ENCODE measurements at places on chromosomes 11 and 22.

DNA sequence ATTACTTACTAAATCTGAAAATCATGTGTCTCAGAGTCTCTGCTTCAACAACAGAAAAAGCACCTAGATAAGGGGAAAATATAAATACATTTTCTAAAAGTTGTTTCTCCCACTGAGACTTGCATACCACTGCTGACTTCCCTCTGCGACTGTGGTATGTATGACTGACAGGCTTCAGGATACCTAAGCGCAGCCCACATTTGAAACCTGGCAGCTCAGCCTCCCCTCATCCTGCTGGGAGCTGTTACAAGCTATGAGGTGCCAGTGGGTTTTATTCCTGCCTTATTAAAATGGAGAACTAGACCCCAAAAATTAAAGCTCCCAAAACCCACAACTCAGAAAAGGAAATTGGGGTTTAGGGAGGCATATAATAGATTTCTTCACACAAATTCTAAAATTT, 133.6 kb downstream of the RAB38 start:
- no peak for DNase-seq

DNA sequence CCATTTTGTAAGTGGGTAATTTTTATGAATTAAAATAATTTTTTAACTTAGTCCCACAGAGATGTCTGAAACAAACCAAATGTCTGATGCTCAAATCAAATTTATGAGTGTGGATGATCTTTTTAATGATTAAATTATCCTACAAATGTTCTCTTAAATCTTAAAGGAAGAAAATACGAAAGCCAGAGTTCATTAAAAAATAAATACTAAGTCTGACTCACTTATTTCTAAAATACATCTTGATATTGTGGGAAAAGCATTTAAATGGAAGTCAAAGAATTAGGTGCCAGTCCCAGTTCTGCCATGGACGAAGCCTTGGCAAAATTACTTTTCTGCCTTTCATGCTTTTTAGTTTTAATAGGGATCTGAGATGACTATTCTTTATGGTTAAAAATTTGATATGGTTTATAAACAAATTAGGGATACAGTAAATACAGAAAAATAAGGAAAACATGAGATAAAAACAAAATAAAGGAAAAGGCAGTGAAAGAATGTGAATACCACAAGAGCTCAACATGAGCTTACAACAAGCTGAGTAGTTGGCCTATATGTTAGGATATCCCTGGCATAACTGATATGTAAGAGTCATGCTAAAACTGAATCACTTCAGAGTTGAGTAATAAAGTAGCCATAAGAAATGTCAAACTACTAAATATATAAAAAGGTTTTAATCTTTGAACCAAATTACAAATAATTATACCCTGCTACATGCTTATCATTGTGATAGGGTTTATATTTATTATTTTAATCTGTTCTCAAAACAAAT, 9.2 kb downstream of the CCDC34 start:
- DNase-seq = no peak

DNA sequence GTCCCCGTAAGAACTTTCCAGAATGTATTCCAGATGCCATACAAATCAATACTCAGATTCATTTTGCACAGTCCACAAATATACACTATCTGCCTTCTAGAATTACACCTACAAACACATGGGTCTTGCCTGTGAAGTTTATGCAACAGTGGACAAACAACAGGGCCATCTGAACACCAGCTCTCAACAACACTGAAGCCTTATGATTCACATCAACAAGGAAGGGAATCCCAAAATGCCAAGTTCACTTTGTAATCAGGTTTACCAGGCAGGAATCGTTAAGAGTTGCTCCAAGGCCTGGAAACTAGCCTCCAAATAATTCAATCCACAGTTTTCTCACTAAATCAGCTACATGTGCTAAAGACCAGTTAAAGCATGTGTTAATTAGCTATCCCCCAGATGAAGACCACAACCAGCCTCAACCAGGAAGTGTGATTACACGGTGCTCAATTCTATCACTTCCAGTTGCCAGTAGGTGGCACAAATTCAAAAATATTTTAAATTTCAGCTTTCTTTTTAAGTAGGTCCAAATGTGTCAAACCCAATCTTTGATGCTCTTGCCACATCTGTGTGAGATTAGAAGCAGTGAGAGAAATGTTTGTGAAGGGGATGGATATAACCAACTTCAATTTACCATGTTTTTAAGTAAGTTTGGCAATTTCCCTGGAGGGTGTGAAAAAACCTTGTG, 139.1 kb upstream of the BDNF start:
- DNase-seq = no peak

DNA sequence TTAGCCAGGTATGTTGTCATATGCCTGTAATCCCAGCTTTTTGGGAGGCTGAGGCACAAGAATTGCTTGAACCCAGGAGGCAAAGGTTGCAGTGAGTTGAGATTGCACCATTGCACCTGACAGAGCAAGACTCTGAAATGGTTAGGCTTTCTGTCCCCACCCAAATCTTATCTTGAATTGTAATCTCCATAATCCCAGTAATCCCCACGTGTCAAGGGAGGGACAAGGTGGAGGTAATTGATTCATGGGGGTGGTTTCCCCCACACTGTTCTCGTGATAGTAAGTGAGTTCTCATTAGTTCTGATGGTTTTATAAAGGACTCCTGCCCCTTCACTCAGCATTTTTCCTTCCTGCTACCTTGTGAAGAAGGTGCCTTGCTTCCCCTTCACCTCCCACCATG, 37.6 kb upstream of the GLYAT start:
- no peak for DNase-seq

GRCh38 chr11:75421035-75421602, 11.9 kb downstream of the KLHL35 start:
- DNase-seq = peak; percentile 58

DNA sequence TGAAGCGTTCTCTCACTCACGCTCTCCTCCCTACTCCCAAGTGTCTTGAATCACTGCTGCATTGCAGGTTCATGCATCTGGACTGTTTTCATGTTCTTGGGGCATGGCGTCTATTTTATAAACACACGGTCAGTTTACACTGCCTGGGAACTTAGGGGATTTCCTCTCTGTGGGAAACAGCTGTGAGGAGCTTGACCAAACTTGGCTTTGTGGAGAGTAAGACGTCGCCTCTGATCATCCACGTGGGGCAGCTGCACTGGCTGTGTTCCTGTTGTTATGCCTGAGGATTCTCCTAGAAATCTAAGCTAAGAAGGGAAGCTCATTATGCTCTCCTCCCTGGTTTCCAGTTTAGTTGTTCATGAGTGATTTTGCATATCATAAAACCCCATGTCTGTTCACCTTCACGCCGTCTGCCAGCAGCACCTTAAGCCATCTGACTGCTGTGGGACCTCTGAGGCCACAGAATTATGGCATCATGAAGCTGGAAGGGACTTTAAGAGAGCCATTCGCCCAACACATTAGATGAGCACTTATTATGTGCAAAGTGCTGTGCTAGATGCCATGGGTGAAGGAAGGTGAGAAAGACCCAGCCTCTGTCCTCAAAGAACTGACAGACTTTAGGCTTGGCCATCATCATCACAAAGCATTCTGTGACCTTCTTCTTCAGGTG, 38.8 kb upstream of the POU2AF1 start:
- DNase-seq = no peak

DNA sequence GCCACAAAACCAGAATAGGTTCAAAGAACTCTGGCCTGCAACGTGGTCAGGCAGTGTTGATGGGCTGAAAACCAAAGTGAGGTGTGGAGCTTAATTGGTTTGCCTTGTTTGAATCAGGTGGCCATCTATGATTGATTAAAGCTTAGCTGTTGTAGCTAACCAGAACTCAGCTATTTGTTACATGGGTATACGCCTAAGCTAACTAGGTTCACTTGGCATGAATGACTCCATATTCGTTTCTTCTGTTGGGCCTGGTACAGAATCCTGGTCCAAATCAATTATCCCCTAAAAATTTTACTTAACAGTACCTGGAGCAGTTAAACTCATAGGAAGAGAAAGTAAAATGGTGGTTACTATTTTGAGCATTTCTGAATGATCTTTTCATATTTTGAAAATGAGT, 7.7 kb upstream of the BAIAP2L2 start:
- DNase-seq = no peak

DNA sequence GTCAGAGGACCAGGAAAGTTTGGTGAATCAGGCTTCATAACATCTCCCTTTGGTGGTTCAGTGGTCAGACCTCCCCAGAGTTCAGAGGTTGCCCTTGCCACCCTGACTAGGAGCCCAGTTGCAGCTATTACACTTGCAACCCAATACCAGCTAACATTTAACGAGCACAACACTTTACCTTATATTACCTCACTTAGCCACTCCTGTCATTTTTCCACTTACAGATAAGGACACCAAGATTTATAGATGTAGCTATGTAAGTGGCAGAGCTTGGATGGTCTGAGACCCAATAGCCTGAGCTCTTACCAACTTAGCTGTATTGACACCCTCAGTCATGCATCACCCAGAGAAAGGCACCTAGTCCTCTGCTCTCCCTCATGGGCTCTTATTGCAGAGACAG, 234.7 kb downstream of the INSC start:
- no peak for DNase-seq

DNA sequence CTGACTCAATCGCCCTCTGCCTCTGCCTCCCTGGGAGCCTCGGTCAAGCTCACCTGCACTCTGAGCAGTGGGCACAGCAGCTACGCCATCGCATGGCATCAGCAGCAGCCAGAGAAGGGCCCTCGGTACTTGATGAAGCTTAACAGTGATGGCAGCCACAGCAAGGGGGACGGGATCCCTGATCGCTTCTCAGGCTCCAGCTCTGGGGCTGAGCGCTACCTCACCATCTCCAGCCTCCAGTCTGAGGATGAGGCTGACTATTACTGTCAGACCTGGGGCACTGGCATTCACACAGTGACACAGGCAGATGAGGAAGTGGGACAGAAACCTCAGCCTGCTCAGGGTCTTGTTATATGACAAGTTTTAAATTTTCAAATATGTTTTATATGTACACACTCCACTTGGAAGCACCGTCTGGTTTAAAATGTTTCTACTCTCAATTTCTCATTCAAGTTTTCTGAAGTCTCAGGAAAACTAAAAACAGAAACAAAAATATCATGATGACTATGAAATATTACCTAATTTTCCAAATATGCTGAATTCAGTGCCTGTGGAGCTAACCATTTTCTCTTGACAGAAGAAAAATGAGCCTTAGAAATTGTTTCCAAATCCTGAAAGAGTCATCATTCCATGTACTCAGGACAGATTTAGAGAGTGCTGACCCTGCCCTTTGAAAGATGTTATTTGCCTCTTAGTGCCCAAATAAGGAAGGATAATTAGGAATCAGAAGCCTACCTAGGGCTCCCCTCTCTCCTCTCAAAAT, 48.8 kb upstream of the TOP3B start:
- no peak for DNase-seq

DNA sequence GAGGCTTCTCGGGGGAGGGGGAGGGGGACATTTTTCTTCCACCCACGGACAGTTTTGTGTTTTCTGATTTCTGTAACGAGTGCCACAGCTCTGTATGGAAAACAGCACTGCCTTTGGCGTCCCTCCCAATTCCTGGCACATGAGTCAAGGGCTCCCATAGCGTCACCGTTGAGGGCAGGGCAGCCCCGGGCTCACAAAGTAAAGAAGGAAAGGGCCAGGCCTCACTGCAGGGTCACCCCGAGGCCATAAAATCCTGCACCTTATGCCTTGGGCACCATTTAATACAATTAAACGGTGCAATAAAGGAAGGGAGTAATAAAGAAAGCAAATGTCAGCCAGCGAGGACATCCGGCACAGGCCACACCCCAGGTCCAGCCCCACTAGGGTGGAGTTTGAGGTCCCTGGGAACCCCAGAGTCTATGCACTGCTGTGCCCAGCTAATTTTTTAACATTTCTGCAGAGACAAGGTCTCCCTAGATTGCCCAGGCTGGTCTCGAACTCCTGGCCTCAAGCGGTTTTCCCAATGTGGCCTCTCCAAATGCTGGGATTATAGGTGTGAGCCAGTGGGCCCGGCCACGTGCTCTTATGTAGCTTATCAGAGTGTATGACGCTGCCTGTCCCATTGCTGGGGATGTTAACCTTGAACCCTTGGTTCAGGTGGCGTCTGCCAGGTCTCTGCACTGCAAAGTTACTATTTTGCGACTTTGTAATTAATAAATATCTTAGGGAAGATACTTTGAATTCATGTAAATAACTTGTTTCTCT, 13.6 kb upstream of the MUC2 start:
- DNase-seq = no peak

DNA sequence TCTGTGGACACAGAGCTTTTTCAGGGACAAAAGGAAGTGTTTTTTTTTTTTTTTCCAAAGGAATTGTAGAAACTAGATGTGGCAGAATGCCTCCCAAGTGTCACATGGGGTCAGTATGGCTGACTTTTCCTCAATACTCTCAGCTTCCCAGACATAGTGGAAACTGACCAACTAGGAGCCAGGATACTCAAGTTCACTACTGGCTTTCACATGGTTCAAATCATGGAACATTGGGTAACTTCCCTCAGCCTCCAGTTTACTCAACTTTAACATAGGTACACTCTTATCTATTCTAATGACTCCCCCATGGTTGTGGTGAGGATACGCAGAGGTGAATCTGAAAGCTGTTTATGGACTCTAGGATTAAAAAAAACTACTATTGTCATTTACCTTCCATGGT, 1.4 kb downstream of the SLC5A1 start:
- no peak for DNase-seq

- DNase-seq = no peak
Observed at GRCh38 chr11:93481696-93482095, 61.5 kb downstream of the SMCO4 start.

DNA sequence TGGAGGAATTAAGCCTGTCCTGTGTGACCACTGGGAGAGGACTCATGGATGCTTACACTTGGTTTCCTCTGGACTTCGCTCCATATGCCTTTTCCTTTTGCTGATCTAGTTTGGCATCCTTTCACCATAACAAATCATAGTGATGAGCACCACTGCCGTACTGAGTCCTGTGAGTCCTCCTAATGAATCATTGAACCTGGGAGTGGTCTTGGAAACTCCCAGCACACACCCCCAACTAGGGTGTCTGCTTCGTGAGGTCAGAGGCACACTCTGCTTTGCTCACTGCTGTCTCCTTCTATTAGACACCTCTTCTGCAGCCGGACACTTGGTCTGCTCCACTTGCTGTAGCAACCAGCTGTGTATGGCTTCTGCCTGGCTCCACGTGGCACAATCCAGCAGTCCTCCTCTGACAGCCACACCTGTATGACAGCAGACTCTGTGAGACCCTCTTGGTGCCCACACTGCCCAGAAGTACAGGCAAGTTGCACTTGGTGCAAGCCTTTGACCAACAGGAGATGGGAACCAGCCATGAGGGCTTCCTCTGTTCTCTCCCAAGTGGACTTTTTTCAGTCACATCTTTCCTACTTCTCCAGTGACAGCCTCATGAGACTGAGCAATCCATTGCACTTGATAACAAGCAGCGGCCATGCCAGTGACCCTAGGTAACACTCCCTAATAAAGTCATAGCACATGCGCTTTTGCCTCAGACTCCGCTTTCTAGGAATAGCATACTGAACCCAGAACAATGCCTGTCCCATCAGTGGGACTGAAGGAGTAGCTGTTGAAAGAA, 65.0 kb upstream of the HMGXB4 start:
- DNase-seq = no peak

Measured in frontal cortex (tissue), 4 donors.